ENCODE measurements at places on chromosomes 4 and X.

- H3K36me3 ChIP-seq: no peaks in the 10 kb centered on the region
- no peaks in the 10 kb centered on the region for H3K27me3 ChIP-seq
- no peaks in the 10 kb centered on the region for H3K4me1 ChIP-seq
- DNase-seq: no peak
Measured at GRCh38 chr4:63460075-63460474, 949.2 kb downstream of the TECRL start.

DNA sequence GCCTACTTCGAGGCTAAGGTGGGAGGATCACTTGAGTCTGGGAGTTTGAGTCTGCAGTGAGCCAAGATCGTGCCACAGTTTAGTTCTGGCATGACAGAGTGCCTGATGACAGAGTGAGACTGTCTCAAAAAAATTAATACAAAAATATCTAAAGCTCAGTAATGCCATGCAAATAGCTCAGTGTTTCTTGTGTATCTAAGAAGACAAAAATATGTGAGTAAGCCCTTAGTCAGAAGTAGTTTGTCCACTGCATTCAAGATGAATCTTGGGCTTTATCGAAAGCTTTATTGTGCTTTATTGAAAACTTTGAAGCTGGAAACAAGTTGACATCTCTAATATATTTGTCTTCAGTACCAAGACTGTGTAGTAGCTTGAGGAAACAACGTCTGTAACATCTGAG is 115.9 kb downstream of the GPAT3 start:
- no peak overlapping the region for H3K4me3 ChIP-seq
- no peak overlapping the region for H3K27ac ChIP-seq
- no peaks in the 10 kb centered on the region for H3K4me1 ChIP-seq
- H3K36me3 ChIP-seq: no peaks in the 10 kb centered on the region
- no peaks in the 10 kb centered on the region for H3K27me3 ChIP-seq

DNA sequence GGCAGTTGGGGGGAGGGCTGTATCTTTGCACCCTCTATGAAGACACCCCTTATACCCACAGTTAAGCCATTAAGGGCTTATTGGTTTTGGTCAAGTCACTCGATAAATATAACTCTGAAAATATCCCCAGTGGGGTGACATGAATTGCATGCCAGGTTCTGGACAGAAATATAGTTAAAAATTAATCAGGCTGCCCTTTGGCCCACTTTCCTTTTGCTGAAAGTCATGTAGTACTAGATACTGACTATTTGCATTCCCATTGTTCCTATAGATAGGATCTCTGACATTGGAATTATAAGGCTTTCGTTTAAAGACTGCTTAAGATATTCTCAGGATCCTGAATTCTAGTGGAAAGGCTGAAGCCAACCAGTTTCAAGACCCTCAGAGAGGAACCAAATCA is 43.5 kb upstream of the LAMP2 start:
- no peak overlapping the region for H3K27ac ChIP-seq
- H3K27me3 ChIP-seq: no peaks in the 10 kb centered on the region
- no peaks in the 10 kb centered on the region for H3K4me1 ChIP-seq
- DNase-seq: no peak
- no peaks in the 10 kb centered on the region for H3K36me3 ChIP-seq

GRCh38 chrX:81378560-81378959 is 176.7 kb downstream of the SH3BGRL start:
- no peaks in the 10 kb centered on the region for H3K36me3 ChIP-seq
- H3K4me3 ChIP-seq: no peak overlapping the region
- no peak for DNase-seq
- no peak overlapping the region for H3K27ac ChIP-seq
- H3K4me1 ChIP-seq: no peaks in the 10 kb centered on the region
- H3K27me3 ChIP-seq: no peaks in the 10 kb centered on the region

DNA sequence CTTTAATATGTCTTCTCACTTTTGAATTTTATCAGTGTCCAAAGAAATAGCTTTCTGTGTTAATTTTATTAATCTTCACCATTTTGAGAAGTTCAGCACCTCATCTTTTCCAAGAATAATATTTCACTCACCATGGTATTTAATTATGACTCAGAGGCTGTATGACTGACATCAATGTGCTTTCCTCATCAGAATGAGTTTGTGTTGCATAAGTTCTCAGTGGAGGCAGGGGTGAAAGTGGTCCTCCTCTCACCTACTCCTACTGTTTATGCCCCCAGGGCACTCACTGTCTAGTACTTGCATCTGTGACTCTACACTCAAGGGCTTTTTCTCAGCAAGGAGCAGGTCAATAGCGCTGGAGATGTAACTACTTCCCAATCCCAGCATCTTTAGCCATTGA is 905.3 kb upstream of the INTU start:
- H3K36me3 ChIP-seq: no peaks in the 10 kb centered on the region
- H3K27ac ChIP-seq: no peak overlapping the region
- DNase-seq: no peak
- no peaks in the 10 kb centered on the region for H3K4me1 ChIP-seq
- H3K4me3 ChIP-seq: no peak overlapping the region

DNA sequence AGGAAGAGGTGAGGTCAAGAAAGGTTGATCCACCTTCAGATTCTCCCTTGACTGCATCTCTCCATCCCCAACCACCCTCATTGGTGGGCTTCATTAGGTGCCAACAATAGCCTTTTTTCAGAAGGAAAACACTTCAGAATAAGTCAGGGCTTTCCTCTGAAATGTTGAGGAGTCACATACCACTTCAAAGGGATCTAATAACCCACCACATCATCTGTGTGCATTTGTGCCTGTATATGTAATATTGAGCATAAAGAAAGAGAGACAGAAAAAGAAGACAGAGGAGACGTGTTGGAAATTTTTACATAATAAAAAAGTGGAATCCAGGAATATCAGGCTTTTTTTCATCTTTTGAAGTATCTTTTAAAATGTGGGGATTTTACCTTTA is 209.1 kb upstream of the SLC7A11 start:
- no peak overlapping the region for H3K27ac ChIP-seq
- H3K27me3 ChIP-seq: peaks cover 2% of the 10 kb centered on the region
- no peaks in the 10 kb centered on the region for H3K4me1 ChIP-seq
- no peaks in the 10 kb centered on the region for H3K36me3 ChIP-seq
- no peak for DNase-seq
- H3K4me3 ChIP-seq: no peak overlapping the region

DNA sequence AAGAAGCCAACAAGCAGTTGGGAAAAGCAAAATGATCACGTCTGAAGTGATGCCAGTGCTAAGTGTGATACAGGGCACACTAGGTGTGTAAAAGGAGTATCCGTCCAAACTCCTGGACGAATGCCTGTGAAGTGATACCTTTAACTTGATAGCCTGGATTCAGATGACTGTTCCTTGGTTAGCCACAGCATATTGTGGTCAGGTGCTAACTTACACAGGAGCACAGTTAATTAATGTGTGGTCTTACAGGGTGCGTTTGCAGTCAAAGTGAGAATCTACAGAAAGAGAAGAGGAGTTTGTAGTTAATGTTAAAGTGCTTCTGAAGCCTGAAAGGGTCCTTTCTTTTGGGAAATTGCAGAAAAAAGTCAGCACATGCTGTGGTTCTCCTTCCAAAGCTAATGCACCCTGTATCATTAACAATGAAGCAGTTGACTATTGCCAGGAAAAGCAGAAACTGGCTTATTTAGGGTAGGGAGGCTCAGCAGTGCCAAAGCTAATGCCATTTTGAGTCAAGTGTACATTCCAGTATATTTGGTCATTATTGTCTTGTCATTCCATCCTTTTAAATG is 61.1 kb downstream of the DCLK2 start:
- H3K4me1 ChIP-seq: no peaks in the 10 kb centered on the region
- DNase-seq: no peak
- H3K4me3 ChIP-seq: no peak overlapping the region
- H3K27ac ChIP-seq: no peak overlapping the region

- H3K27me3 ChIP-seq: no peaks in the 10 kb centered on the region
- no peaks in the 10 kb centered on the region for H3K4me1 ChIP-seq
- H3K36me3 ChIP-seq: peaks cover 11% of the 10 kb centered on the region
- DNase-seq: no peak
- H3K4me3 ChIP-seq: no peak overlapping the region
- H3K27ac ChIP-seq: no peak overlapping the region
Measured at GRCh38 chrX:136041254-136041812, 56.1 kb downstream of the SLC9A6 start.

GRCh38 chr4:20528508-20528907 is 171.8 kb upstream of the PACRGL start:
- H3K36me3 ChIP-seq: no peaks in the 10 kb centered on the region
- DNase-seq: no peak
- H3K4me1 ChIP-seq: no peaks in the 10 kb centered on the region
- H3K4me3 ChIP-seq: no peak overlapping the region
- H3K27ac ChIP-seq: no peak overlapping the region

- H3K27me3 ChIP-seq: no peaks in the 10 kb centered on the region
- H3K27ac ChIP-seq: no peak overlapping the region
- DNase-seq: no peak
- no peaks in the 10 kb centered on the region for H3K36me3 ChIP-seq
- no peaks in the 10 kb centered on the region for H3K4me1 ChIP-seq
- H3K4me3 ChIP-seq: no peak overlapping the region
Measured at GRCh38 chr4:126701756-126702155, 931.0 kb upstream of the INTU start.

- DNase-seq: no peak
- no peaks in the 10 kb centered on the region for H3K27me3 ChIP-seq
- no peaks in the 10 kb centered on the region for H3K36me3 ChIP-seq
- no peak overlapping the region for H3K4me3 ChIP-seq
Measured at GRCh38 chr4:84221704-84222103, 277.4 kb downstream of the NKX6-1 start.

DNA sequence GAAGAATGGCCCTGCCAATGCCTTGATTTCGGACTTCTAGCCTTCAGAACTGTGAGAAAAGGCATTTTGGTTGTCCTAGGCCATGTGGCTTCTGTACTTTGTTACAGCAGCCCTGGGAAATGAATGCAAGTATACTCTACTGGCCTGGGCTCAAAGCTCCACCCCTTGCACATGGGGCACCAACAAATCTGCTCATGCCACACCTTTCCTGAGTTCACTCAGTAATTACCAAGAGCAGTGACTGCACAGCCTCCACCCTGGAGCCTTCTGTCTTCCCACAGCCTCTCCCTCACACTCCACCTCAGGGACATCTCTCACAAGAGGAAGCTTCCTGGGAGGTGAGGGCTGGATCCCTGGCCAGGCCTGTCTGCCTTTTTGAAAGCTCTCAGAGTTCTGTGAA is 29.1 kb upstream of the GAB1 start:
- no peaks in the 10 kb centered on the region for H3K27me3 ChIP-seq
- H3K4me1 ChIP-seq: no peaks in the 10 kb centered on the region
- H3K27ac ChIP-seq: no peak overlapping the region
- no peaks in the 10 kb centered on the region for H3K36me3 ChIP-seq
